A172 (cell line): ENCODE measurements at places on chromosomes 7 and 10.
A peak's percentile ranks its signal among the peaks of the same experiment; 100 is the strongest.

- DNase-seq = no peak
Observed at GRCh38 chr7:131010717-131011431, 276.9 kb upstream of the KLF14 start.

DNA sequence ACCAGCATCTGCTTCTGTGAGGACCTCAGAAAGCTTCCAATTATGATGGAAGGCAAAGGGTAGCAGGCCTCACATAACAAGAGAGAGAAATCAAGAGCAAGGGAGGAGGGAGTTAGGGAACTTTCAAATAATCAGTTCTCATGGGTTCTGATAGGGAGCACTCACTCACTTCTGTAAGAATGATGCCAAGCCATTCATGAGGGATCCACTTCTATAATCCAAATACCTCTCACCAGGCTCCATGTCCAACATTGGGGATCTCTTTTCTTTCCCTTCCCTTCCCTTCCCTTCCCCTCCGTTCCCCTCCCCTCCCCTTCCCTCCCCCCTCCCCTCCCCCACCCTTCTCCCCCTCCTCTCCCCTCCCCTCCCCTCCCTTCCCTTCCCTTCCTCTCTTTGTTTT is 884.6 kb upstream of the GHITM start:
- no peak for DNase-seq

DNA sequence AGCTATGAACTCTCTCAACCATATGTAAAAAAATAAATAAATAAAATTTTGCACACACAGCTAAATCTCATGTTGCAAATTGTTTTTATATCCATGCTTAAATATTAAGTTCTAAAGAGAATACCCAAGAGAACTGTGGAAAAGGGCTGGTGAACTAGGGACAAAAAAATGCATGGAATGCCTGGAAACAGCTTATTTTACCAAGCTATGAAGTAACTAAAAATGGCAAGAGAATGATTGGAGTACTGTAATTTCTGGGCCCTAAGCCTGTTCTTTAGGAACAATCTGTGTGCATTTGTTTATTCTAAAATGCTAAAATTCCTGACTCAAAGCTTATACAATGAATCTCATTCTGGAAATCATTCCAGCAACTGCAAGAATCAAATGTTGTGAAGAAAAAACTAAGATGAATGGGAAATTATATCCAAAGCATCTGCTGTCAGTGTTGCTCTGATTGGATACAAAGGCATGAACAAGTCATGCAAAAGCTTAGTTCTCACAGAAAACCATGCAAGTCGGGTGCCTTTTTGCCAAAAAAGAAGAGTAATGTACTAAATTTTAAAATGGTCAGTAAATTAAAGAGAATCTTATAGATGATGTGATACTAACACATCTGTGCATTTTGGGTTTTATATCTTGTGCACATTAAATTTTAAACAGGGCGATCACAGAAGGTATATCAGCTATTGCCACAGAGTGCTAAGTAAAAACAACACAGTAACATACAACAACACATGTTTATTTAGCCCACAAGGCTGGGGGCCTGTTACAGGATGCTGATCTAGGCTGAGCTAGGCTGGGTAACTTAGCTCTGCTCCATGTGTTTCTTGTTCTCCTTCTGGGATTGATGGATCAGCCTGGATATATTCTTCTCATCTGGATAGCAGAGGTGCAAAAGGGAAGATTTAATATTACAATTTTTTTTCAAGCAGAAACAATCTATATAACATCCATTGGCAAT is 453.5 kb upstream of the SEMA3A start:
- peak; percentile 59 for DNase-seq

- no peak for DNase-seq
Observed at GRCh38 chr7:138770904-138771303, 26.9 kb upstream of the TMEM213 start.

- no peak for DNase-seq
Observed at GRCh38 chr10:129869596-129870473, 94.2 kb downstream of the EBF3 start.

GRCh38 chr10:64630534-64630933 is 1109.3 kb downstream of the REEP3 start:
- no peak for DNase-seq

- DNase-seq = no peak
Observed at GRCh38 chr7:68065581-68065980, 1068.9 kb downstream of the TYW1 start.

DNA sequence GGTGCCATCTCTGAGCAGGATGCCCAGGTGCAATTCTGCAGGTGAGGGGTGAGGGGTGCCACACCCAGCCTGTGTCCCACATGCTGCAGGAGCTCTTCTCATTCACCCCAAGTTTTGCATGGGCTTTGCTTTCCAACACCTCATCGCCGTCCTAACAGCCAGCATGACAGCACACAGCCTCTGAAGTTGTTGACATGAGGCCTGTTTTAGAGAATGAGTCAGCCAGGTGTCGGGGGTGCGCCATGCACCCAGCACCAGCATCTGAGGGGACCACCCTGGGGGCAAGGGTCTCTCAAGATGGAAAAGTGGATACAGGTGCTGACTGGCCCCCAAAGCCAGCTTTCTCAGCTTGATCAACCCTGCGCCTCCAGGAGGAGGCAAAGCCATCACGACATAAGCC is 146.0 kb downstream of the GRID1 start:
- DNase-seq = no peak

- no peak for DNase-seq
Observed at GRCh38 chr7:158127241-158127640, 460.4 kb downstream of the PTPRN2 start.

DNA sequence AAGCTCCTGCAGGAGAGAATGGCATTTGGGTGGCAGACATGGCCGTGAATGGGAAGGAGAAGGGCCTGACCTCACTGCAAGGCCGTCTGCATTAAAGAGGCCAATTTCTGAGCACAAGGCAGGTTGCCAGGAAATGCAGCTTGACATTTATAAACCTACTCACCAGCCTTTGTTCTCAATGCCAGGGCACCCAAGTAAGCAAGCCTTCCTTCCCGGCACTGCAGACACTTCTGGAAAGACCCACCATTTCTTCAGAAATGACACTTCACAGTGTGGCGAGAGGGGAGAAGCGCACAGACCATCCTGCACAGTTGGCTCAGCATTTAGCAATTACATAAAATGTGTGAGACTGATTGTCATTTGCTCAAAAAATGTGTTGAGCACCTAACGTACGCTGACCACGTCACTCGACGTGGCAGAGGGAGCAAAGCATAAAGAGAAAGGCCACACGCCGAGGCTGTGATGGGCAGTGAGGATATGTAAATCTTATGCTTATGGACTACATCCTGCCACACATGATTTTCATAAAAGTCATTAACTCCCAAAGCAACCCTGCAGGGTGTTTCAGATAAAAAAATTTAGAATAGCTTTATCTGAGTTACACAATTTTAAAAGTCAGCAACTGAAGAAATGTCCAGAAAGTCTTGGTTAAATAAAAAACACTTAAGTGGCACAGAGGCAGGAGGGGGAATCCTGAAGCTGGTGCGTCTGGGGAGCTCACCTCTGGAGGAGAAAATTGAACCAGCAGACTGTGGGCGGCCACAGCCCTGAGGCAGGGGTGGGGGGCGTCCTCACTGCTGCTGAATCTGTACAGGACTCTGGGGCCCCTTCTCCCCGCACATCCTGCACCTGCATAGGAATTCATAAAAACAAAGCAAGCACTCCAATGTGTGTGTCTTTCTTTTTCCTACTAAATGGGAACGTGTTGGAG is 543.8 kb downstream of the PTPRN2 start:
- no peak for DNase-seq

DNA sequence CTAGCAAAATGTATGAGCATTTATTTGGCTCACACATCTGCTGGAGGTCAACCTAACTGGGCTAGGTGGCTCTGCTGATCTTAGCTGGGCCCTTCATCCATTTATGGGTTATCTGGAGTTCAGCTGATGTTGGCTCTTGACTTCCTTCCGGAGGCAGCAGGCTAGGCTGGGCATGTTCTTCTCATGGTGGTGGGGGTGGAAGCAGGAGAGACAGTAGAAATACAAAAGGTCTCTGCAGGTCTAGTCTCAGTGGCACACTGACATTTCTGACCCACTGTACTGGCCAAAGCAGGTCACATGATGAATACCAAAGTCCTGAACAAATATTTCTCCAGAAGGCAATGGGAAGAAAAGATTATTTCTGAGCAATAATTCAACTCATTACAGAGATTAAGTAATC is 334.6 kb downstream of the CRPPA start:
- DNase-seq = no peak

- no peak for DNase-seq
Observed at GRCh38 chr7:159151231-159151630, 6.6 kb upstream of the VIPR2 start.

DNA sequence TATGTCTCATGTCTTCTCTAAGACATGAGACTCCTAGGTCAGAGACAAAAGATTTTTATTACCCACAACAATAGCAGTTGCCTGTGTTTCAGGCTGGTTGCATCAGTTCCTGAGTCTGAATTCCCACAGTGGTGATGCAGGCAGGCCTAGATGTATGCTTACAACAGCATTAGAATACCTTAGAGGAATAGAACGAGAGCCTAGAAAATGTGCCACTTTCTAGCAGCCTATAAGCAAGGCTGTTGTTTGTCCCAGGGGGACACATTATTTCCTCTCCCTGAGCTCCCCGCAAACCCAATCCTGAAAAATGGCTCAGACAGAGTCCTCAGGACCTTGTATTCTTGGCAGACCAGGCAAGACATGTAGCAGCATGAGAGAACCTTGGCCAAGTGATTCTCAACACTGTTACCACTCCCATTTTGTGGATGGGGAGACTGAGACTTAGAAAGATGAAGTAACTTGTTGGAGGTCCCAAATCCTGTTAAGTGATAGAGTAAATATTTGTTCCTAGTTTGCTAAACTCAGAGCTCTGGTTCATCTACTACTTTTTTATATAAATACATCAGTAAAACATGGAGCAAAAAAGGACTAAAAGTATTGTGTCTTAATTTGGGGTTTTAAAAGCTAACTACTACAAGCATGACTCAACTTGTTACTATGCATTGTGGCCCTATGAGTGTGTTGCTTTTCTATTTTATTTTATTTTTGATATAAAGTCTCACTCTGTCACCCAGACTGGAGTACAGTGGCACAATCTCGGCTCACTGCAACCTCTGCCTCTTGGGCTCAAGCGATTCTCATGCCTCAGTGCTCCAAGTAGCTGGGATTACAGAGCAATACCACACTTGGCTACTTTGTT is 14.2 kb downstream of the VTI1A start:
- DNase-seq = no peak

DNA sequence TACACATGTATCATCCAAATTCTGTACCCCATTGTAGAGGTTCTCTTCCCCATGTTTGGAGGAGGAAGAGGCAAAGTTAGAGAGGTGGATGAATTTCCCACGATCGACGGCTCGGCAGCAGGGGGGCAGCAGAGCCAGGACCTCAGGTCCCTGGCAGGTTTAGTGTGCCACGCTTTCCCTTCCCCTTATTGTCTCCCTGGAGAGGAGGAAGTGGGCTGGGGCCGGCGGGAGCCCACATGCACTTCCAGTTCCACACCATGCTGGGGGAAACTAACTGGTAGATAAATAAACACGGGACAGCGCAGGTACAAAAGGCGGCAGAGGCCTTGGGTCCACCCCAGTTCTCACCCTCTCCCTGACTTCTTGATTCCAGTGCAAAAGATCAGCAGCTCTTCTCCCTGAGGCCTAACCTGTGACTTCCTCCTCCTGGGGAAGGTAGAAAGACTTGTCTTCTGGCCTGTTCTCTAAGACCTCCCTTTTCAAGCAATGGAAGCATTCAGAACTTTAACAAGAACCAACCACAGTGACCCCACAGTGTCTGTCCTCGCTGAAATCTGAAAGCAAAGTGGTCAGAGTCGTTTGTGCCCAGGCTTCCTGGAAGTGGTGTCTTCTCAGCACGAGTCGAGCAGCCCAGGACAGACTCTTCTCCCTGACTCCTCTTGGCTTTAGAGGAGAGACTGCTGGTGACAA is 30.5 kb upstream of the SRGN start:
- DNase-seq = no peak

- no peak for DNase-seq
Observed at GRCh38 chr10:132705943-132706342, 80.0 kb downstream of the NKX6-2 start.

- DNase-seq = no peak
Observed at GRCh38 chr7:84813376-84813775, 373.5 kb downstream of the SEMA3D start.
